ENCODE measurements at places on chromosomes 13 and 19.

GRCh38 chr19:3080286-3080685, 13.9 kb upstream of the GNA11 start:
- no peak for DNase-seq

DNA sequence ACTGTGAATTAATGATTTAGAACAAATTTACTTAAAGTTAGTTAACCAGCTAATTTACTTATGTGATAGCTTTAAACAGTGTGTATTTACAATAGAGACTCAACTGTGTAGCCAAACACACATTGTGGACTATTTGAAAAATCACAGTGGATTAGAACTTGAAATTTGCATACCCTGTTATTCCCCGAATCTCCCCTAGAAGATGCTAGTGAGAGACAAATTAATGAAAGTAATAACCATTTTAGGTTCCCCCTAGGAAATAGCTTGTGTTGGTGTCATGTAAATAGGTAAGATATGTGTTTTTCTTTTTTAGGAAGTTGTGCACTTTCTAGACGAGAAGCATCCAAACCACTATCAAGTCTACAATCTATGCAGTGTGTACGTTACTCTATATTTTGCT, 98.5 kb downstream of the C1QTNF9 start:
- DNase-seq, result no peak

DNA sequence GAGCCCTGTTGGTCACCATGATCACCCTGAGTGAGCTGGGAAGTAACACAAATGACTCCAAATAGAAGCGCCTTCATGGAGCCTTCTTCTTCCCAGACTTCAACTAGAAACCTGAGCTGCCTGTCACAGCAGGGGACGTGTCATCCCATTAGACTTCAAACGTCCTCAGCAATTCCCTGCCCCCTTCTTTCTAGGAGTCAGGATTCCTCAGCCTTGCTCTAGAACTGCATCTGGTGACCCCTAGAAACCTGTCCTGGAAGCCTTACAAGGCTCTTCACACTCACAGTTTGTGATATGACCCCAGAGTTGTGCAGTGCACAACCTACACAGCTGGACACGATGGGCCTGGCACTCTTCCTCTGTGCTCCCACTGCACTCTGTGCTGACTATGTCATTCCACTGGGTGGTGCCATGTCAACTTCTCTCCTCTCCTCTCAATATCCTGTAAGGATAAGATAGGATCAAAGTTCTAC, 23.6 kb upstream of the TTYH1 start:
- no peak for DNase-seq

- peak; percentile 37 for DNase-seq
Measured at GRCh38 chr19:58352760-58353671, at the start of gene A1BG. A1BG (minus strand) TSS chr19:58353492; CDS start chr19:58353437, 55 bp downstream.

GRCh38 chr13:94784066-94784465, 71.7 kb upstream of the SOX21 start:
- DNase-seq, result no peak

GRCh38 chr13:50353651-50354415, 338.6 kb downstream of the KCNRG start:
- no peak for DNase-seq

DNA sequence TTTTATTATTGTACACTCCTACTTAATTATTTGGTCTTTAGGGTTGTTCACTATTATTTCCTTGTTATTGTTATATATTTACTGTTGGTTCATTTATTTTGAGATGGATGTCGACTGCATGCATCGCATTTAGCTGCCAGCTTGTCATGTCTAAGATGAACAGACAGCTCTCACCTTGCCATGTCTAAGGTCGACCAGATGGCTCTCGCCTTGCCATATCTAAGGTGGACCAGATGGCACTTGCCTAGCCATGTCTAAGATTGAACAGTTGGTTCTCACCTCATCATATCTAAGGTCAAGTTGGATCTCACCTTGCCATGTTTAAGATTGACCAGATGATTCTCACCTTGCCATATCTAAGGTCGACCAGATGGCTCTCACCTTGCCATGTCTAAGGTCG, 1440.9 kb downstream of the UQCRFS1 start:
- DNase-seq, result no peak

DNA sequence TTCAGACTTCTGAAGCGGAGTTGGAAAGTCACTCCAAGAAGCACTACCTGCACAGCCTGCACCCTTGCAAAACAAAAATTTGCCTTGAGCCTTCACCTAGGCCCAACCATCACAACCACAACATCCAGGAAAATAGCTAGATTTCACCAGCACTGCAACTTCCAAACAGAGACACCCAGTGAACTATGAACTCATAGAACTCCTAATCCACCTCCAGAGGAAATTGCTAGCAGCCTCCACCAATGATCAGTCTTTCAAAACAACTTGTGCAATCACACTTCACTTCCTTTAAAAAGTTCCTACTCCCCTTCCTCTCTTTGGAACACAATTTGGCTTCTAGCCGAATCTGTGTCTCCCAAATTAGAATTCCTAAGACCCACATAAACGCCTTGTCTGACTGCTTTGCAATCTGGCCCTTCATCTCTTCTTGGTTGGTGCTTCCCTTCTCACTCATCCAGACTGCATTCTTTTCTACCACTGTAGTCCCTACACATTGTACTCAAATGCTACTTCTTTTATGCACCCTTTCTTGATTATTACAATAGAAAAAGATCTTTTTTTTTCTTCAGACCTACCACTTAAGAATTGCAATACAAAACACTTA, 489.2 kb upstream of the ARGLU1 start:
- no peak for DNase-seq

- no peak for DNase-seq
Measured at GRCh38 chr13:91792054-91792453, 393.6 kb downstream of the GPC5 start.

DNA sequence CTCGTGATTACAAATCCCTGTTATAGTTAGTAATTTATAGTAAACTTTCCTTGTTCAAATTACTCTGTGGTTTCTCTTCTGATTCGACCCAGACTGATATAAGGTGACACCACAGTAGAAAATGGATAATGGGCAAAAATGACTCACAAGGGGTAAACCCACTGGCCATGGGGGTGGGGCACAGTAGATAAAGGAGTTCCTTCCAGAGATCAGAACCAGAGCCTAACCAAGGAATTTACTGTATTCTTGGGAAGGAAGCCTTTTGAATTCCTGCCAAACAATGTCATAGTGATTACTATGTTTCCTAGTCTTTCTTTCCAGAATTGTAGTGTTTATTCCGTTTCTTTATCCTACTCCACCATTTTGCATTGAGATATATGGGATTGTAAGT, 21.9 kb downstream of the MIR17HG start:
- DNase-seq, result no peak

GRCh38 chr13:29384466-29384865, 211.0 kb downstream of the SLC7A1 start:
- DNase-seq, result no peak

DNA sequence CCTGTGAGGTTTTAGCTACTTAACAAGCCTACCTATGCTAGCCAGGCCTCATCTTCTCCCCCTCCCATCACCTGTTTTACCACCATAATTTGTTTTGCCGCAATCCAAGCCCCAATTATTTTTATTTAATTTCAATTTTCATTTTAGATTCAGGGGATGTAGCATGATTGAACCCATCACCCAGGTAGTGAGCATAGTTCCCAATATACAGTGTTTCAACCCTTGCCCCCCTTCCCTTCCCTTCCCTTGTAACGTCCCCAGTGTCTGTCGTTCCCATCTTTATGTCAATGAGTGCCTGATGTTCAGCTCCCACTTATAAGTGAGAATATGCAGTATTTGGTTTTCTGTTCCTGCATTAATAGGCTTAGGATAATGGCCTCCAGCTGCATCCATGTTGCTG, 885.0 kb downstream of the UQCRFS1 start:
- no peak for DNase-seq

GRCh38 chr13:31267126-31267784, 67.5 kb downstream of the B3GLCT start:
- DNase-seq, result no peak

- no peak for DNase-seq
Measured at GRCh38 chr19:46727757-46728156, 10.8 kb upstream of the PRKD2 start.

DNA sequence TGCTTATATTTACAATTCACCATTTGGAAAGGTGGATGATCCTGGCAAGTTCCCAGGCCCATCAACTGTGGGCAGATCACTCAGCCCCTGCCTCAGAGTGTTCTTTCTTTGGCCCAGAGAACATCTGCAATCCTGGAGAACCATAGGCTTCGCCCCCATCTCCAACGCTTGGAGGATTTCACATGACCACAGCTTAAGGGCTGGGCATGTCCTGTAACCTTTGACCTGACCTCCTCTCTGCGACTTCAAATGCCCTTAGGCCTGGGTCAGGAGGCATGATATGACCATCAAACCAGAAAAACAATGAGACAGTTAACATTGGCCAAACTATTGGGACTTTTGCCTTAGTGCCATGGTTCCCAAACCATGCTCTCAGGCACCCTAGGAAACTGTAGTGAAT, 7.2 kb upstream of the MBNL2 start:
- DNase-seq, result no peak

DNA sequence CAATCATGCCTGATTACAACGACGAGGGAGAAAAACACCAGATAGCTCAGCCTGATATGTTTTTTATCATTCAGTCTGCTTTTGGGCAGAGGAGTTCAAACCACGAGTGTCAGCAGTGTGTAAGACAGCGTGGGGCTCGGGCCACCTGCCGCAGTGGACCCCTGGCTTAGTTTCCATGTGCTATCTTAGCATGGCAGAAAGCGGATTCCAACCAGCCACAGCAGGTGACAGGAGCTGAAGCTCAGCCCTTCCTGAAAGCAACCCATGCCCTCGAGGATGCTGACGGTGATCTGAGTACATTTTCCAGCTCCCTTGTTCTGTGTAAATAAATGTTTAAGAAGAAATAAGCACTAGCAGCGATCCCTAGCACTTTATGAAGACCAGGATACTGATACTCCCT, 32.2 kb upstream of the MBNL2 start:
- no peak for DNase-seq

- DNase-seq, result peak; percentile 44
Measured at GRCh38 chr19:40279761-40280607, 5.2 kb downstream of the AKT2 start.

GRCh38 chr19:49447485-49448431, 3.9 kb downstream of the PIH1D1 start:
- no peak for DNase-seq

GRCh38 chr13:98783856-98784478, 31.5 kb upstream of the SLC15A1 start:
- no peak for DNase-seq

- peak; percentile 50 for DNase-seq
Measured at GRCh38 chr13:30905932-30906383, at the start of gene MEDAG. MEDAG (plus strand) TSS chr13:30906271; CDS start chr13:30906516, 245 bp downstream.

GRCh38 chr13:20400774-20401173, 124.9 kb downstream of the CRYL1 start:
- no peak for DNase-seq

GRCh38 chr13:60411464-60411863, 14.4 kb downstream of the TDRD3 start:
- no peak for DNase-seq

- no peak for DNase-seq
Measured at GRCh38 chr13:58300224-58300623, 668.7 kb downstream of the PCDH17 start.

DNA sequence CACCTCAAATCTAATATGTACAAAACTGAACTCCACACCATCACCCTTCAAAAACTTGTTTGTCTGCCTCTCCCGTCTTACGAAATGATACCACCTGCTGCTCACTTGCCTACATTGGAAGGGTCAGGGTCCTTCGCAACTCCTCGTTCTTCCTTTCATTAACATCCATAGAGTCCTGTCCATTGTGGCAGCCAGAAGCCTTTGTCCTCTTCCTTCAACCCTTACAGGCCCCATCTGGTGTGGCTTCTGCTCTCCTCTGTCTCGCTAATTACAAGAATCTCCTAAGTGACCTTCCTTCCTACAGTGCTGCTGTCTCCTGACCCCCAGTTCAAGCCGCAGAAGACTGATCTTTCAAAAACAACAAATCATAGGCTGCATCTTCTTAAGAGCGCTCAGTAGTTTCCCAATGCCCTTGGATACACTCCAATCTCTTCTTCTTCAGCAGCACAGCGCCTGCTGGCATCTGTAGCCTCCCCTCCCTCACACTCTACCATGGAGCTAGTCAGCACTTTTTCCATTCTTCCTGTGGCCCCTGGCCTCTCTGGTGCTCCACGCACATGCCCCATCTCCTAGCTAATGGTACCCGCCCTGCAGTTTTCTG, 382.7 kb downstream of the LIG4 start:
- DNase-seq, result no peak

DNA sequence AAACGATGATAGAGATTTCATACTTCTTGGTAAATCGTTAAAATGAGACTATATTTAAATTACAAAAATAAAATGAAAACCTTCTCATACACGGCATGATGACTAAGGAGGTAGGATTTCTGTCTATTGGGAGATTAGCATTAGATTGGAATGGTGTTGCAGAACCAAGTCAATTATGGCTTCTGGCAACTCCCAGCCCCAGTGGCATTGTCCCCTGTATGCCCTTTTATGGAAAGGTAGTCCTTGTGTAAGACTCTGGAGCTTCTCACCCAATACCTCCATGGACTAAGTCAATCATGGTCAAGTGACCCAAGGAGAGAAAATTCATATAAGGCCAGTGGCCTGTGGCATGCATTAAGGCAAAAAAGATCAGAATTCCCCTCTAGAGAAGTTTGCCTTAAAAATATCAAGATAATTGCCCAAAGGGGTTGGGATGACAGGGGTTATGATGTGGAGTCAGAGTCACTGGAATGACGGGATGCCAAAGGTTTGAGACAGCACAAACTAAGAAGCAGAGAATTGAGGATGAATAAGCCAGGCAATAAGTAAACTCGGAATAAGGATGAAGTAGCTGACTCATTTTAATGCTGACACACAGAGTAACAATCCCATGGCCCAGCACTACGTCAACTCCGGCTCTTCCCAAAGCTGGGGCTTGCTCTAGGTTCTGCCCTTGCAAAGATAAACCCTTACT, 57.8 kb upstream of the POSTN start:
- no peak for DNase-seq

DNA sequence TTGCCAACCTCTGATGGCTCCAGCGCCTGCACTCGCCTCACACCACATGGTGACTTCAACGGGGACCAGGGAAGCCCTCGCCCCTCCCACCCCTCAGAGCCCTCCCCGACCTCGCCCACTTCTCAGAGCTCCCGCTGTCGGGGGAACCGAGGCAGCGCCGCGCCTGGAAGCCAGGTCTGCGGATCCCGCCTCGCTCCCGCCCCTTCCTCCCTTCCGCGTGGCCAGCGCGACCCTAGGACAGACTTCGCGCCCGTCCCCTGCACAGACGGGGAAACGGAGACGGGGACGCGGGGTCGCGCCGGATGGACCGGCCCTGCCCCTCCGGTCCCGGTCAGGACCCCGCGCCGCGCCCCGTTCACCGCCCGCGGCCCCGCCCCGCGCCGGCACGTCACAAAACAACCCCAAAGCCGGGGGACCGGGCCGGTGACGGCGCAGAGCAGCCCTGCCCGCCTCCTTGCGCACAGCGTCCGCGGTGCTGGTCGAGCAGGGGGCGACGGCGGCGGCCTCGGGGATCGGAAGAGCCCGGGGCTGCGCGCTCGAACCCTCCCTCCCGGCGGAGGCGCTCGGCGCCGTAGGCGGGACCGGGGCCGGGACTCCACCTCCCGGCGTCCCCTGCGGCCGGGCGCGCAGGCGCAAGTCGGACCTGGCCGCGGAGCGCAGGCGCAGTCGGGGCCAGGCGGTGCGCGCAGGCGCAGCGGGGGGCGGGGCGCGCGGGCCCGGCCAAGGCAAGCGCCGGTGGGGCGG, 379 bp upstream of the CDC34 start:
- peak; percentile 85 for DNase-seq

Measured in lower lobe of right lung (tissue), 2 donors.